Neural cell (in vitro differentiated cells): ENCODE measurements at places on chromosomes 6 and 20. TPM values are rescaled to one million over a fixed set of nuclear protein-coding genes. Genes with fewer than 3 reads are reported as not detected.

The HMGCLL1 gene
- polyA plus RNA-seq = 54.2 and 59.7 TPM in 2 replicates

The HLA-DQA2 gene
- not detected in 2 replicates for polyA plus RNA-seq

The TFAP2C gene
- not detected in 2 replicates for polyA plus RNA-seq

The PTPRK gene
- 10.4 and 14.9 TPM in 2 replicates for polyA plus RNA-seq

The TCP11 gene
- polyA plus RNA-seq = 0.92 TPM in 1 of 2 replicates, not detected in the other

The COL12A1 gene
- 0.63 and 1.0 TPM in 2 replicates for polyA plus RNA-seq

The BACH2 gene
- 45.5 and 52.7 TPM in 2 replicates for polyA plus RNA-seq

The TMC2 gene
- 0.11 and 0.66 TPM in 2 replicates for polyA plus RNA-seq

The RSPH3 gene
- 2.4 and 3.5 TPM in 2 replicates for polyA plus RNA-seq

The DNMT3B gene
- 8.7 and 9.0 TPM in 2 replicates for polyA plus RNA-seq

The FOXF2 gene
- polyA plus RNA-seq = not detected in 2 replicates
